ENCODE measurements at places on chromosomes 11 and 22.
A peak's percentile ranks its signal among the peaks of the same experiment; 100 is the strongest.

DNA sequence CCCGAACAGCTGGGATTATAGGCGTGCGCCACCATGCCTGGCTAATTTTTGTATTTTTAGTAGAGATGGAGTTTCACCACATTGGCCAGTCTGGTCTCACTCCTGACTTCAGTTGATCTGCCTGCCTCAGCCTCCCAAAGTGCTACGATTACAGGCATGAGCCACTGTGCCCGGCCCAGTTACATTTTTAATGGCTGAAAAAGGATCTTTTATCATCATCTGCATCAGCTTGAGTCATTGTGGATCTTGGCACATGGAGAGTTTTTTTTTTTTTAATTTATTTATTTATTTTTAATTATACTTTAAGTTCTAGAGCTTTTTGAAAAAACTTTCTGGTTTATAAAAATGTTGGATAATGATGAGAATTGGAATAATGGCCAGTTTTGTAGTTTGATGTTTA, 8.6 kb downstream of the IGHMBP2 start:
- no peak for DNase-seq

DNA sequence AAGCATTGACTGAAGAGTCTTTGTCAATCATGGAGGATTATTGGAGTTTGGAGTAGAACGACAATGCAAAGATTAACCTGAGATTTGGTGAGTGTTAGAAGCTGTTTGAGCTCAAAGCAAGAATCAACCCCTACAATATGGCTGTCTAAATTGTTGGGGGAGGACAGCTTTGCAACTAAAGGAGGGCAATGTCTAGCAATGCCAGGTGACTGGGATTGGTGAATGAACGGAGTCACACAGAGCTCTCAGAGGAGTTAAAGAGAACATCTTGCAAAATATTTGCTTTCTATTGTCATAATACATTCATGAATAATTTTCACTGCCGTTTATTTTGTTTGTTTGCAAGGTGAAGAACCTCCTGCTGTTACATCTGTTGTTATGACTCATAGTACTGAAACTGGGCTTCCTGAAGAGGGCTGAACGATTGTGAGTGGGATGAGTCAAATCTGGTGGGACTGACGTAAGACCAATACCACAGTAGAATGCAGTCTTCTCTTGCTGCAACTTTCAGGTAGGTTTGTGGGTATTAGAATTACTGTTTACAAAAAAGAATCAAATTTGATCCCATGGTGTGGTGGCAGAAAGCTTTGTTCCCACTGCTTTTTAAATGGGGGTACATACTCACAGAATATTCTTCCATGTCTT, 281.9 kb downstream of the CADM1 start:
- DNase-seq: peak; percentile 34

DNA sequence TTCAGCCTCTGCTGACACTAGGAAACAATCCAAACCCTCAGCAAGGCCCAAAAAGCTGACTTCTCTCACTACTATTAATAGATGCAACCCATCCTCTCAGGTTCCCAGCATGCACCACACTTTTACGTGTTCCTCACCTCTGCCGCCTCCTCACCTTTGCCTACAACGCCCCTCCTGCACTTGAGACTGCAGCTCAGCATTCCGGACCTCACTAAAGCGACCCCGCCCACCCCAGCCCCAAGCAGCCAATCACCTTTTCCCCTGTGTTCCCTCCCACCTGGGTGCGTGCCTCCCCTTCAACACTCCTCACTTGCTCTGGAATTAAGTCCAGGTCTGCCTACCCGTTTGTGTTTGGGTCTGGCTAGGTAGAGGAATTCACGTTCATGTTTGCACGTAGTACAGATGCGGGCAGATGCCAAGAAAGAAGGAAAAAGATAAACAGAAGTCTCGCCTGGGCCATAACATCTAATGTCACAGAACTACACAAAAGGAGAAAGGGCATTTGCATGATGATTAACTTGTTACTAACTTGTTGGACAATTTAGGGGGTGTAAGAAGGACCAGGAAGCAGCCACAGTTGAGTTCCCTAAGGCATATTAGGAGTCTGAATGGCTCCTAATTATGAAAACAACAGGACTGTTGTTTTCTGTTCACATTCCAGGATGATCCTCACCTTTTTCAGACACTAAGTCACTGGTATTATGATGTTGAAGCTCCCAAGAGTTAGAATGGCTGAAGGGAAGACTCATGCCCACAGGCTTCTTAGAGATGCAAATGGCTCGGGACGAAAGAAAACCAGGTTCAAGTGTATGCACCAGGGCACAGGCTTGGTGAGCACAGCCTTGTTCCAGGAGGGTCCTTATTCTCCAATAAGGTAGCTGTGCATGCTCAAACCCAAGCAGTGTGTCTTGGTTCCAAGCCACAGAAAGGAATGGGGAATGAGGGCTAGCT, 102.2 kb downstream of the MICAL3 start:
- peak; percentile 72 for DNase-seq

DNA sequence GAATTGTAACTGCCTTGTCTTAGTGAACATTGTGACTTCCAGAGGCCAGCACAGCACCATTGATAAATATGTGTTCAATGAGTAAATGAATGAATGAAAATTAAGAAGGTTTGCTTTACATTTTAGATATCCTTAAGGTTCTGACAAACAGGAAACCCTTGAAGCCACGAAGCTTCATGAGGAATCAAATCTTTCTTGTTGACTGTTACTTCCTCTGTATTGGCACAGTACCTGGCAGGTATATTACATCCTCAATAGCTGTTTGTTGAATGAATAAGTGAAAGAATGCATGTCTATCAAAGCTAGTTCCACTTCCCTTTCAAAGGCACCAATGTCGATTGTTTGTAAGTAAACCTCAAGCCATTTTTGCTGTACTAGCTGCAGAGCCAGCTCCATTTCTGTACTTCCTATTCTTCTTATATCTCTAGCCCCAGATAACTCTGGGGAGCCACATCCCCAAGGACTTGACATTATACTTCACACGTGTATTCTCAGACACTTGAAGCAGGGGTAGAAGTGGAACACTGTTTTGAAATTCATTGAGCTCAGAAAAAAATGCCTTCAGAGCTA, 140.3 kb upstream of the RAG2 start:
- no peak for DNase-seq

DNA sequence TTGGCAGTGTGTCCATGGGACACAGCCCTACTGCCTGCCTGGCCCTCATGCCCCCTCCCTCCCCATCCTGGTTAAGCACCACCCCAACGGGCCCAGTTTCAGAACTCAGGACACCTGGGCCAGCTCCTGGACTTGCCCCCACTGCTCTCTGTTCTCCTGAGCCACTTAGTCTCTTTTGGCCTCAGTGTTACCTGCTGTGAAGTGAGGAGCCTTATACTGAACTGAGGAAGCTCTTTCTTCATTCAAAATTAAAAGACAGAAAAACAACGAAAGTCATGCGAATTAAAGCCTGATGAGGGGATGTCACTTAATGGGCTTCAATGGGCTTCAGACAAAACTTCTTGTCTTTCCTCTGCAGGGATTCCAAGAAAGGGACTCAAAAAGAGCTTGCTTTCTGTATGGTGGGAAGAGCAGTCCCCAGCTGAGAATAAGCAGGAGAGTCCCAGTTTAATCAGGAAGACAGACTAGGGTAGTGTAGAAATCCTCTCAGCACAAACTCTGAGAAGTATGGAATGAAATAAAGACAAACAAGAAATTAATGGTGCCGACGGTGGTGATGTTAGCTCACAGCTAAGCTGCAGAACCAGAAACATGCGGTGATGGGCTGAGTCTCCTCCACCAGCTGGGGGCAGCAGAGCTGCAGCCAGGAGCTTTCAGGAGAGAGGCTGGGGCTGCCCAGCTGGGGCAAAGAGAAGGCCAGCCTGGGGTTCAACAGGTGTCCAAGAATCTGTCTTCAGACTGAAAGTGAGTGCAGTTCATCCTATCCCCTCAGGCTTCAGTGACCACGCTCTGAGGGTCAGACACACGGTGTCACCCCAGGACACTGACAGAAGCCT, 101.0 kb downstream of the GGTLC2 start:
- peak; percentile 71 for DNase-seq

- no peak for DNase-seq
Observed at GRCh38 chr11:112368381-112368780, 107.7 kb upstream of the PLET1 start.

DNA sequence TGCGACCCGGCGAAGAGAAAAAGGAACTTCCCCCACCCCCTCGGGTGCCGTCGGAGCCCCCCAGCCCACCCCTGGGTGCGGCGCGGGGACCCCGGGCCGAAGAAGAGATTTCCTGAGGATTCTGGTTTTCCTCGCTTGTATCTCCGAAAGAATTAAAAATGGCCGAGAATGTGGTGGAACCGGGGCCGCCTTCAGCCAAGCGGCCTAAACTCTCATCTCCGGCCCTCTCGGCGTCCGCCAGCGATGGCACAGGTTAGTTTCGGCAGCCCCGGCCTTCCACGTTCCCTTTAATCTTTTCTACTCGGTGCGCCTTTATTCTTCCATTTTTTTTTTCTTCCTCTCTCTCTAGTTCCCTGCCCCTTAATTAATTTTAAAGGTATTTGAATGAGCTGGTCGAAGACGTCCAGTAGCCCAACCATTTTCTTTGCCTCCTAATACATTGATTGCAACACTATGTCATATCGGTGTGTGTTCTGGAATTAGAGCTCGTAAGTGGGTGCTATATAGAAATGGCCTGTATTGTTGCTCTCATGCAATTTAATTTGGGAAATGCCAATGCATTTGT, 537 bp downstream of the EP300 start:
- DNase-seq: peak; percentile 58

DNA sequence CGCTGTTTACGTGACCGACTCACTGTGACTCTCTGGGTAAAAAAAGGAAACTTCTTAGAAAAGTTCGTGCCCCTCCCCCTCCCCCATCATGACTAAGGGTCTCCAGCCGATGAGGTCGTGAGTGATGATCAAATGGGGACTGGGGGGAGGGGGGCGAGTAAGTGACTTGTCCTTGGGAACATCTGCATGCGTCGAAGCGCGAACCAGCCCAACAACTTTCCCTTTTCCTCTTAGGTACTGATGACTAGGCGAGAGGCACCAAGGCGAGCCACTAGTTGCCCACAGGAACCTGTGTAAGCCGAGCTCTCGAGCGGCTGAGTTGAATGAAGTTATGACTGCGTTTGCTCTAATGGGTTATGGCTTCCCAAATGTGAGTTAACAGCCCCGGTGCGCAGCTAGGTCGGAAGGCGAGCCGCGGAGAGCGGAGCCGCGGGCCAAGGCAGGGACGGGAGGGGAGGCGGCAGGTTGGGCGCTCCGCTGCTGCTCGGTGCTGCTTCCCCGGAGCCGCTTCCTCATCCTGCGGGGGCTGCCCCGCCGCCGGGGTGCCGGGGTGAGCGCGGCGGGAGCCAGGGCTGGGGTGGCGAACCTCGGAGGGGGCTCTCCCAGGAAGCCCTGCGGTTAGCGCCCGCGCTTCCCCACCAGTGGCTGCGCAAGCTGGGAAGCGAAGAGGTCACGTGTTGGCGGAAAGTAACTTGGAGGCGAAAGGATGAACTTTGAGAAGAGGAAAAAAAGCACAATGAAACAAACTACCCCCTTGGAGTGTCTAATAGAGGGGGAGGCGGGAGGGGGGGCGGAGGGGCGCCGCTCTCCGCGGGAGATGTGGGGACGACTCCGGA, 22.1 kb upstream of the BDNF start:
- peak; percentile 58 for DNase-seq

DNA sequence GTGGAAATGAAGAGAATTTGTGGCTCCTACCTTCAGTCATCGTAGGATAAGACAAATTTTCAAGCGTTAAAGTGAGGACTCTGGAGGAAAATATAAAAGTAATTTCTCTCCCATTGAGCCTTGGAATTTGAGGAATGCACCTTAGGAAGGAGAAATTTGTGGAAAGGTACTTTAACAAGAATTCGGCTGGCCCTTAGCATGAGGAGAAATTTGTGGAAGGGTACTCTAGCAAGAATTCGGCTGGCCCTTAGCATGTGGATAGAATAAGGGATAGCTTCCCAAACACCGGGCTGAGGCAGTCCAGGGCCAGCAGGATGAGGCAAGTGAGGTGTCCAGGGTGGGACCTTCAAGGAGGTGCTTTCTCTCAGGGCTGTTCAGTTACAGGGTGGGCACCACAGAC, 33.2 kb upstream of the FAR1 start:
- no peak for DNase-seq

- DNase-seq: no peak
Observed at GRCh38 chr11:116112087-116112935, 608.1 kb upstream of the CADM1 start.

- no peak for DNase-seq
Observed at GRCh38 chr11:6608726-6609501, 3.1 kb downstream of the TAF10 start.

DNA sequence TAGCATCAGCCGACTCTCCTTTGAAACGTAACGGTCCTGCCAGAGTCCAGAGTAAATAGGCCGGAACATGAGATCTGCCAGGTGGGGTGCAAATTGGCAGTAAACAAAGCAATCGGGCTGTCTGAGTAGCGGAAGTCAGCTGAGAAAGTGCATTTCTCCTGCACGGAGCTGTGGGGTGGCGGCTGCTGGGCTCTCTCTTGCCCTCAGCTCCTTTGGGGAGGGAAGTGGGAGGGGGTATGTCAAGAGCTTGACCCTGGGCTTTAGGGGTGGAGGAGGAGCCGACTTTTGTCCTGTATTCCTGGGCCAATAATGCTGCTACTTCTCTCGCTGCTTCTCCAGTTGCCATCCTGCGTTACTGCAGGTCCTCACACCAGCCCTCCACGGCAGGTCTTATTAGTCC, 11.6 kb downstream of the GRIK4 start:
- DNase-seq: no peak

- no peak for DNase-seq
Observed at GRCh38 chr22:39457198-39457555, 365 bp downstream of the MGAT3 start.

GRCh38 chr11:69511358-69512055, 30.0 kb downstream of the LINC01488 start:
- no peak for DNase-seq

- no peak for DNase-seq
Observed at GRCh38 chr22:23274146-23274526, 93.8 kb downstream of the BCR start.

GRCh38 chr11:76625472-76626186, 44.9 kb downstream of the LRRC32 start:
- DNase-seq: no peak

DNA sequence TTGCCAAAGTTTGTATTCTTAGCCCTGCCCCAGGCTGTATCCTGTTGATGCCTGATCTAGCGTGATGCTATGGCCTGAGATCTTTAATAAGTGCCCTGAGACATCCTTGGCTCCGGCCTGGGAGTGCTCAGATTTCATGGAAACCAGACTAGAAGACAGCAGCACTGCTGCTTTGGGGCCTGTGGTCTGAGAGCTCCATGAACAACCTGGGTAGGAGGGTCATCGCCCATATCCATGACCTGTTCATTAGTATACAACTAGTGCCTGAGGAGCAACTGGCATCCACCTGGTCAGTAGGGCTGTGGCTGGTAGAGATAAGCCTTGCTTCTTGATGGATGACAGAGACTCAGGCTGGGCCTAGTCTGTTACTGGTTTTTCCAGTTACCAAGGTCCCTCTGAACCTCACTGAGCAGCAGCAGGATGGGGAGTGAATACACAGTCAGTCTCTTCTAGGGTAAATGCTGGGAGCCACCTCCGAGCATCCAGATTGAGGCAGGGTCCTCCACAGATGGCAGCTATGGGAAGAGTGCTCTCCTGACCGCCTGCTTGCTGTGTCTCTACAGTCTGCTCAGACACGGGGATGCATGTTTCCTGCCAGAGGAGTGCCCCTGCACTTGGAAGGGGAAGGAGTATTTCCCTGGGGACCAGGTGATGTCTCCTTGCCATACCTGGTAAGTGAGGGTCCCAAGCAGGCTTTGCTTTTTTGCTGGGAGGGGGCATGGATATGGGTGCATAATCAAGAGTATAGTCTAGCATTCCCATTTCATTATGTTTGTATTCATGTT, 39.0 kb downstream of the OTOG start:
- DNase-seq: no peak

- peak; percentile 53 for DNase-seq
Observed at GRCh38 chr22:27730641-27731433, 70.7 kb downstream of the MN1 start.

GRCh38 chr11:35412285-35412684, 7.1 kb downstream of the SLC1A2 start:
- peak; percentile 56 for DNase-seq
